Stimulated activated CD8-positive, alpha-beta memory T cell treated with anti-CD3 and anti-CD28 coated beads, Interleukin-12 subunit alpha, Interleukin-12 subunit beta, amount 100 ng/mL, for 4 hours (primary cell): ENCODE measurements at places on chromosomes 1 and 21.
A peak's percentile ranks its signal among the peaks of the same experiment; 100 is the strongest.

DNA sequence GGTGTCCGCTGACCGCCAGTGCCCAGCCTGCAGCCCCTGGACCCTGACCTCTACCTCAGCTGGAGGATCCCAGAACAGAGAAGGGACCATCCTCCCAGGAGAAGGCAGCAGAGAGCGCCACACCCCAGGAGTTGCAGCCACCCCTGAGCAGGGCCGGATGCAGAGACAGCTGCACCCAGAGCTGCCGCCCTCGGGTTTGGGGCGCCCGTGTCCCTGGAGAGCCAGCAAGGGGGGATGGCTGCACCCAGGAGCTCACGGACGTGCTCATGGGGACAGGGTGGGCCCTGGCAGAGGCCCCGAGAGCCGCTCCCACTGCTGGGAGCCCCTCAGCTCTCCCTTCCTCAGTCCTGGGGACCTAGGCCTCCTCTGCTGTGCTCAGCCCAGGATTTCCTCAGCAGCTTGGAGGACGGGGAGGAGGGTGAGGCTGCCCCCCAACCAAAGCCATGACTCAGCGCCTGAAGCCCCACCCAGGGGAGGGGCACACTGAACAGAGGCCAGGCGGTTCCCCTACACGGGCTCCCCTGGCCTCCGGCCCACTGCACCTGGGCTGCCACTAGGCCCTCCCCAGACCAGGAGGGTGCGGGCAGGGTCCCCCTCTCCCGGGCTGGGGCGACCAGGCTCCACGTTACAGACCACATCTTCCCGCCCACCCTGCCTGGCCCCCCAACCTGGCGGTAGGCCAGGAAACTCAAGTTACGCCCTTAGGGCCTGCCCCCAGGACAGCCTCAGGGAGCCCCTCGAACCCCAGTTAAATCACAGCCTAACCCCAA is 2.2 kb downstream of the ACAP3 start:
- DNase-seq = peak; percentile 68

- DNase-seq = no peak
These were observed 17.9 kb downstream of the PLXNA2 start for GRCh38 chr1:208225954-208226937.

DNA sequence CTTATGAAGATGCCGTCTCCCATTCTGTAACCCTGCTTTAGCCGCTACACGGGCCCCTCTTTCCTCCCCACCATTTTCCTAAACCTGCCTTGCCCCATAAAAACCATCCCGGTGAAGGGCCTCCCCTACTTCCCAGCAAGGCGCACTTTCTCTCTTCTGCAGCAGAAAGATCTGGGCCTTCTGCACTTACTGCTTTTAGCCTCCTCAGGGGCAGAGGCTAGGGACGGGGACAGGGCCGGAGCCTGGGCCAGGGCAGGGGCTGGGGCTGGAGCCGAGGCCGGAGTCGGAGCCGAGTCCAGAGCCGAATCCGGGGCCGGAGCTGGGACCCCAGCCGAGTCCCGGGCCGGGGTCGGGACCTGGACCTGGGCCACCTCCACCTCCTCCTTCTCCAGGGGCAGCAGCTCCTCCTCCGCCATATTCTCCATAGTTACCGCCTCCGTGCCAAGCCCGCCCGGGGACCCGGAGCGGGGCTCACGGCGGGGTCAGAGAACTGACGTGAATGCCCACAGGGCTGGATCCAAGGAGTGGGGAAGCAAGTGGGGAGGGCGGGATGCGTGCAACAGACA is 382 bp downstream of the TRMT1L start:
- DNase-seq = no peak

DNA sequence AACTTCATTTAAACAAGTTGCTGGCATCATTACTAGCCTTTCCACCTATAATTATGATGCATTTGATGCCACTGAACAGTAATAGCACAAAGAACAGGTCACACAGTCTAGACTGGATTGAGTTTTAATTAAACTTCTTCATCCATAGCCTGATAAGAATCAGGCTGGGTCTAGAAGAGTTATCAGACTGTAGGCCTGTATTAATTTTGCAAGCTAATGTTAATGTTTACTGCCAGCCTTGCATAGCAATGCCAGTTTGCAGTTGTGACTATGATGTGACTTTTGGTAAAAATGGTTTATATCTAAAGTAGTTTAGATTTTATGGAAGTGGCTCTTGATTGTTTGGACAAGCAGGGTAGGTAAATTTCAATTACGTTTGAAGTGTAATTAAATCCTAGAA is 68.0 kb downstream of the PRKAA2 start:
- no peak for DNase-seq

- no peak for DNase-seq
These were observed 434.8 kb downstream of the LMO4 start for GRCh38 chr1:87763483-87763882.

- DNase-seq = no peak
These were observed 146.0 kb upstream of the MAGI3 start for GRCh38 chr1:113244112-113244820.

DNA sequence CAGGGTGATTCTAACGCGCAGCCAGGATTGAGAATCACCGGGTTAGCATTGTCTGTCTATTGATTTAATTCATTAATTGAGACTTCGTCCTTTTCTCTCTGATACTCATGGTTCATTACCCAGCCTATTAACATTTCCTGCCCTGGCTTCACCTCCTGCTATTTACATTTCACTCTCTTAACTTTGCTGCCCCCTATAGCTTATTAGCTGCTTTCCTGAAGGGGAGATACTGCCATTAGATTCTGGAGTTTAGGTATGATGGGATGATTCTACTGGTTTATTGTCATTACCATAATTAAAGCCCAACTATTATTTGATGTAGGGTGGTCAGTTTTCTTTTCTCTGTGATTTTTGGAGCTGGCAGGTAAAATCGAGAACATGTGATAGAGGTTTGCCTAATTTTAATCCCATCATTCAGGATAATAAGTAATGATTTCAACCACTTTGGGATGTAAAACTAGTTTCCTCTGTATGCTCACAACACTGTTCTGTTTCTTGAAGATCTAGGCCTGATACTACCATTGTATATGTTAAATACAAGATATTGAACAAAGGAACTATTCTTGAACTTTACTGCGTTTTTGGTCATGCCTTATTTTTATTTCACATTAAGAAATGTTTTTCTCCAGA is 6.4 kb downstream of the PPP2R5A start:
- DNase-seq = no peak
